NAMALWA (cell line): ENCODE measurements at places on chromosomes 12 and 14.
A peak's percentile ranks its signal among the peaks of the same experiment; 100 is the strongest.

- DNase-seq, result no peak
Measured at GRCh38 chr12:75747572-75748021, 236.2 kb upstream of the KRR1 start.

GRCh38 chr14:101731187-101732080, 30.1 kb upstream of the PPP2R5C start:
- DNase-seq, result peak; percentile 55

- DNase-seq, result peak; percentile 86
Measured at GRCh38 chr14:90398315-90398839, 1.5 kb downstream of the CALM1 start.

- DNase-seq, result peak; percentile 23
Measured at GRCh38 chr12:51971679-51972421, 20.4 kb downstream of the ACVR1B start.

GRCh38 chr14:51396222-51396815, 156.3 kb downstream of the TMX1 start:
- no peak for DNase-seq

DNA sequence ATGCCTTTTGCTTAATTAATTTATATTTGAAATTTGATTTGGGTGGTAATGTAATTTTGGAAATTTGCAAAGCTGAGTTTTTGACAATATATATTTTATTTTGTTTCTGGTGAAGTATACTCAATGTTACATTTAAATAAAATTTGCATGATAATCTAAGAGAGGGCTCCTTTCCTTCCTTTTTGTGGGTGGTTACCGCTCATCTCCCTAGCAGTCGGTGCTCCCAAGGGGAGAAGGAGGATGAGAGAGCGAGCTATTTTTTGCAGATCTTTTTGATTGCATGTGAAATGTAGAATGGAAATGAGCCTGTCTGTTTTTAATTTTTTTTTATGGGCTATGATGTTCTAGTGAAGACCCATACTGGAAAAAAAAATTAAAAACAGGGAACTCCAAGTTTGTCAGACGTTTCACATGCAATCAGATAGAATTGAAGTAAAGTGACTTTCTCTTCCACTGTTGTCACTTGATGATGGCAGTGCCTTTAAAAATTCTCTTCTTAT, 39.8 kb downstream of the MSRB3 start:
- no peak for DNase-seq

DNA sequence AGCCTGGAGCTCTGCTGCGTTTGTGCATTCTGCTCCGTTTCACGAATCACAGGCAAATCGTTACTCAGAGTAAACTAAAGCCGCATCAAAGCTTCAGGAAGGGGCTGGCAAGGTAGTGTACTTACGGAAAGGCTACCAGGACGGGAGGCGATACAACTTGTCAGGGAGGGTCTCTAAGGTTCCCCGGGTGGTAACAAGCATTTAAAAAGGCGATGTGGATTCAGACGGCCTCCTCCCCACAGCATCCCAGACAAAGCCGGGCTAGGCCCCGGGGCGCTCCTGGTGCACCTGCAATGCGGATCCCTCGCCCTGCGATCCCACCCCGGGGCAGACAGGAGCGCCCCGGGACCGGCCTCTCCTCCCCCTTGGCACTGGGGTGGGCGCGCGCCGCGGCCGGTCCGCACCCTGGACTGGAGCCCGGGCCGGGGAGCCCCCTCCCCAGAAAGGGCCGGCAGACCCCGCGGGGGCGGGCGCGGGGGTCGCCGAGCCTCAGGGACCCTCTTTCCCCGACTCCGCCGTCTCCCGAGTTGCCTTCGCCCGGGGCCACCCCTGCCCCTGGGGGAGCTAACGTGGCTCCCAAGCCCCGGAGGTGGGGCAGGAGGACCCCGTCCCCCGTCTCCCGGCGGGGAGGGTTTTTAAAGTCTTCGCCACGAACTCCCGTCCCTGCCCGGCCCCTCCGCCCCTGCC, 718 bp downstream of the CCDC92 start:
- DNase-seq, result peak; percentile 55

DNA sequence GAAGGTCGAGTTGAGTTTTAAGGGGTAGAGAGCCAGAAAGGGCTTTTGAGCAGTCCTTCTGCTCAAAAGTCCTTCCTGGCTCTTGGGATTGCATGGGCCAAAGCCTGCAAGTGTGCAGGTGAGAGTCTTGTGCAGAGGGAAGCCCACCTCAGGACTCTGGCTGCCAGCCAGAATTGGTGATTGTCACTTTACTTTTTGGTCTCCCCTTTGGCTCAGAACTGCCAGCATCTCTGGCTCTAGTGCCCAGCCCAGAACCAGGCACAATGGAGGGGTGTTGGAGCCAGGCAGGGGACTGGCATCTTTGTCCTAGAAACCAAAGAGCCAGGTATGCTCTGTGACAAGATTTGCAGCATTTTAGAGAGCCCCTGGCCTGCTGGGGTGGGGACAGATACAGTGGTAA, 23.5 kb downstream of the FAM222A start:
- DNase-seq, result no peak

DNA sequence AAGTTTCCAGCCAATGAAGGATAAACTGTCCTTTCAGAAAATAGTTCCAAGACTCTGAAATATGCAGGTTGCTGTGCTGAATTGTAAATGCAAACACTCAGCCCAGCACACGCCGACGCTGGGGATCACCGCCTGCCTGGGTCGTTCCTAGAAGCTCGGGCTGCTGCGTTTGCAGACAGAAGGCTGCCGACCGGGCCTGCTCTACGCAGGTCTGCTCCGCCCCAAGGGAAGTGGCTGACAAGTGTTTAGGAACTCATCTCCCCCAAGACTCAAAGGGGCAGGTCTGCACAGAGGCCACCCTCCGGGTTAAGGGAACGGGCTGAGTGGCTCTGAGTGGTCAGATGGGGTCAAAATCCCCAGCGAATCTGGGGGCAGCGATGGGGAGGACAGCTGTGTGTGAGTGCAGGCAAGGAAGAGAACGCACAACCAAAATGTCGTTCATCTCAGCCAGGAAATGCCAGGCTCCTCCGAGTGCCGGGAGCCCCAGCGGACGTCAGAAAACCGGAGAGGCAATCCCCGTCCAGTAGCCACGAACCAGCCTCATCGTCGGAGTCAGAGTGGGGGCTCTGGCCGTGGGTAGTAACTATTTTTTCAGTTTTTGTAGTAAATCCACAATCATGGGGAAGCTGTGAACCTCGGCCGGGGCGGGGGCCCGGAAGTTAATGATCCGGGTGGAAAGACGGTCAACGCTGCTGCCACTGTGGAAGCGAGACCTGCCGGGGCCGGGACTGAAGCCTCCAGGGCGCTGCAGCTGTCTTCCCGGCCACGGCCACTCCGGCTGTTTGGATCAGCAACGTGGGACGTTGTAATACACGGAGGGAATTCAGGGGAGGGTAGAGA, 6.0 kb downstream of the GALNT9 start:
- DNase-seq, result no peak

DNA sequence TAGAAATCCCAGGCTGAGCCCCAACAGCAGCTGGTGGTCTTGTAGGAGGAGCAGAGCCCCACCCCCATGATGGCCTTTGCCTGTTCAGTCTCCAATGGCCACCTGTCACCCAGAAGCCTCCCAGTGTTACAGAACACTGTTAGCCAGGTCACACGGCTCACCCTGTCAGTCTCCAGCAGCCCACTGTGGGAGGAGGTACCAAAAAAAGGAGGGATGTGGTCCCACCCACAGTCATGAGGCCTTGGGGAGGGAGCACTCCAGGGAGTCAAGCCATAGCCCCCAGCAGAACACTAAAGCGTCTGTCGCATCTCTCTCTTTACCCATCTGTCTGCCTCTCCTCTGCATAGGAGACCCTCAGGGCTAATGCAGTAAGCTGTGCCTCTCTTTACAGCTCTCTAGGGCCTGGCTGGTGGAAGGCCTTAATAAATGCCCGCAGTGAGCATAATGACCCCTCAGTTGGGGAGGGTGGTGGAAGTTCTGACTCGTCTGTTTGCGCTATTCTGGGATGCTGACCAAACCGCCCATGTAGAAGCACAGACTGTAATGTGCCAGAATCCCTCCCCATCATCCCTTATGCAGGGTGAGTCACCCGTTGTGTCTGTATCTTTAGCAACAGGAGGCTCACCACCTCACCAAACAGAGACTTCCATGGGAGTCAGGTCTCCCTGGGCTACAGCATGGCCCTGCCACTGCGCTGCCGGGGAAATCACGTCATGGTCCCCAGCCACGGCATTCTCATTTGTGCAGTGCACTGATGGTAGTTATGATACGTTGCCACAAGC, 14.6 kb downstream of the C14orf132 start:
- no peak for DNase-seq

GRCh38 chr12:95215949-95216348, 1.3 kb downstream of the FGD6 start:
- DNase-seq, result peak; percentile 66

DNA sequence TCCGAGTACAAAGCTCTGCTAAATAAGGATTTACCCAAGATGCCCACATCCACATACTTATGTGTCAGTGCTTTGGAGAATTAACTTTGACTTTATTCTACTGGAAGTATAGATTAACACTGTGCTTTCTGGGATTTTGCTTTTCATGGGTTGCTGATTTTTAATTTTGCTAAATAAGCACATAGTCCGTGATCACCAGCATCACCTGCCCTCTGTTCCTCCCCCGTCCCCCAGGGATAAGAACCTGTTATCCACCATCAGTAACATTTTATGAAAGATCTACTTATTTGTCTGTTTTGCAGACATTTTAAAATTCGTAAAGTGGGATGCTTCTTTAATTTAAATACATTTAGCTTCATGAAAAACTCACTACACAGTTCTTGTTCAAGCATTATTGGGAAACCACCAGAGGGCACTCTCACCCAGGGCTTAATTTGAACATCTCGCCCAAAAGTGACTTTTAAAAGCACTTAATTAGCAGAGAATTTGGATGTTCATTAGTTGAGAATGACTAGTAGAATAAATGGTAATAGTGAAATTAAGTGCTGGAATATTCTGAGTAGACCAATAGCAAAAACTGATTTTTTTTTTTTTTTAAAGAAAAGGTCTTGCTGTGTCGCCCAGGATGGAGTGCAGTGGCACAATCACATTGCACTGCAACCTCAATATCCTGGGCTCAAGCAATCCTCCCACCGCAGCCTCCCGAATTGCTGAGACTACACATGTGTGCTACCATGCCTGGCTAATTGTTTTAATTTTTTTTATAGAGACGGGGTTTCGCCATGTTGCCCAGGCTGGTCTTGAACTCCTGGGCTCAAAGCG, 35.7 kb downstream of the MRPL42 start:
- DNase-seq, result peak; percentile 71

- no peak for DNase-seq
Measured at GRCh38 chr14:91220581-91221000, 23.9 kb downstream of the GPR68 start.

DNA sequence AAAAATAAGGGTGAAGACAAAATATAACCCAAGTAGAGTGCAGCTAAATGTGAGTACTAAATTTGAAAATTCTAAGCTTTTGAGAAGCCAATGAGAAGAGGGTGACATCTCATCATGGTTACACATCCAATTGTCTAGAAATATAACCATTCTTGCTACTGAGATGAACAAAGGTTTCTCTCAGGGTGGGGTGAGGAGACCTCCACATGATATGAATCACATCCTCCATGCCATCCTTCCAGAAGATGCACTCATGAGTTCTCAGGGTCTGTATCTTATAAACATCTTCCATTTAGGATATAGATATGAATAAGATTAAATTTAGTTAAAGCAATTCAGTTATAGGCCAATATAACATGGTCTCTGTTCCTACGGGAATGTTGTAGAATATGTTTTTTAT, 38.9 kb upstream of the E2F7 start:
- no peak for DNase-seq

- DNase-seq, result no peak
Measured at GRCh38 chr12:3564411-3564810, 73.4 kb downstream of the PRMT8 start.

DNA sequence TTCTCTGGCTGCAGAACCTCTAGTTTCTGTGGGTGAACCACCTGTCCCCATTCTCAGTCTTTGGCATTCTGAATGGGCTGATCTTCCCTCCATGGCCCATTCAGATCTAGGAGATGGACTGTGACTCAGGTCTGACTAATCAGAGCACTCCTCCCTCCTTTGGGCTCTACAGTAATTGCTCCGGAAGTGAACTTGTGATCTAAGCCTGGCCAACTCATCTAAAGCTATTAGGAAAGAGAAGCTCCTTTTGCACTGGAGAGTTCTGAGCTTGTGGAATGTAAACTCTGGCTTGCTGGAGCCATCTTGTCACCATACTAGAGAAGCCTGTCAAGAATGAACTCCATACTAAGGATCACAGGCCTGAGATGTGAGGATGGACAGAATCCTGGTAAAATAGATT, 168.2 kb downstream of the SUDS3 start:
- DNase-seq, result no peak

DNA sequence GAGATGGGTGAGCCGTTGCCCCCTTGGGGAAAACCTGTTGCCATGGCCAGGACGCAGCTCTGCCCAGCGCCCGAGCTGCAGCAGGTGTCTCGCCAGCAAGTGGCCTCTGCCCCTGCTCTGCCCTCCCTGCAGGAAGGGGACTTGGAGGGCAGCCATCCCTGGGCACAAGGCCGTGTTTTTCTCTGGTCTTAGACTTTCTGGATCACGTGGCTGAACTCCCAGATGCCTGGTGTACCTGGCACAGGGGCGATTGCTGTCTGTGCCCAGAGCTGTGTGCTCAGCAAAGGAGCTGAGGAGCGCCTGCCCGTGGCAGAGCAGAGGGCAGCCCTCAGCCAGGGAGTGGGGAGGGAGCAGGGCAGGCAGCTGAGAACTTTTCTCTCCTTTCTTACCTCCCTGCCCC, 38.0 kb downstream of the TMEM63C start:
- no peak for DNase-seq

DNA sequence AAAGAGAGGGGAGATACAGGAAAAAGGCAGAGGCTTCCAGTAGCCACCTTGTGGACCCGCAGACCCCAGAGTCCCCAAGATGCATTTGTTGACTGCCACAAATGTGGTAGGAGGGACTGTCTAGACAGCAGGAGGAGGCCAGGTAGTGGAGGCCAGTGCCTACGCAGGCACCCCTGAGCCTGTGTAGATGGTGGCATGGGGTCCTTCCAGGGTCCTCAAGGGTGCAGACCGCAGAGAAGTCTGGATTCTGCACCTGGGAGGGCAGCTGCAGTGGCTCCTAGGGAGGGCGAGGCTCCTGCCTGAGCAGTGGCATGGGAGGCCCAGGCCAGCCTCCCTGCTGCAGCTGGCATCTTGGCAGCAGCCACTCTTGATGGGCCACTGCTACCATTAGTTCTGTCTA, 119.7 kb downstream of the NTS start:
- DNase-seq, result no peak

GRCh38 chr12:113291586-113291985, 43.3 kb downstream of the SLC8B1 start:
- no peak for DNase-seq

- no peak for DNase-seq
Measured at GRCh38 chr12:60947533-60947932, 1312.7 kb upstream of the USP15 start.

GRCh38 chr14:60931218-60931617, 49.7 kb downstream of the TRMT5 start:
- peak; percentile 16 for DNase-seq
